ENCODE measurements at places on chromosomes 6 and 20. TPM values are rescaled to one million over a fixed set of nuclear protein-coding genes. Genes with fewer than 3 reads are reported as not detected.

The CD24 gene
- 0.97 TPM for total RNA-seq

The TCP11 gene
- total RNA-seq = 1.1 TPM

The PPIL1 gene
- 15.4 TPM for total RNA-seq

The MAP1LC3A gene
- total RNA-seq = 49.1 TPM

Data from hair follicle dermal papilla cell (primary cell).